Activated naive CD8-positive, alpha-beta T cell treated with anti-CD3 and anti-CD28 coated beads, Interleukin-2, amount 10 ng/mL, durations not matched to agents 7 days and 5 days (primary cell): ENCODE measurements at places on chromosomes 5 and 9. TPM values are rescaled to one million over a fixed set of nuclear protein-coding genes. Genes with fewer than 3 reads are reported as not detected.

GRCh38 chr9:94600715-94601114 is 7.1 kb upstream of the FBP2 start:
- H3K27me3 ChIP-seq: peaks cover 11% of the 10 kb centered on the region
- H3K4me3 ChIP-seq: no peak overlapping the region
- no peak overlapping the region for H3K27ac ChIP-seq
- no peaks in the 10 kb centered on the region for H3K36me3 ChIP-seq
- peaks cover 3% of the 10 kb centered on the region for H3K4me1 ChIP-seq
- DNase-seq: no peak

DNA sequence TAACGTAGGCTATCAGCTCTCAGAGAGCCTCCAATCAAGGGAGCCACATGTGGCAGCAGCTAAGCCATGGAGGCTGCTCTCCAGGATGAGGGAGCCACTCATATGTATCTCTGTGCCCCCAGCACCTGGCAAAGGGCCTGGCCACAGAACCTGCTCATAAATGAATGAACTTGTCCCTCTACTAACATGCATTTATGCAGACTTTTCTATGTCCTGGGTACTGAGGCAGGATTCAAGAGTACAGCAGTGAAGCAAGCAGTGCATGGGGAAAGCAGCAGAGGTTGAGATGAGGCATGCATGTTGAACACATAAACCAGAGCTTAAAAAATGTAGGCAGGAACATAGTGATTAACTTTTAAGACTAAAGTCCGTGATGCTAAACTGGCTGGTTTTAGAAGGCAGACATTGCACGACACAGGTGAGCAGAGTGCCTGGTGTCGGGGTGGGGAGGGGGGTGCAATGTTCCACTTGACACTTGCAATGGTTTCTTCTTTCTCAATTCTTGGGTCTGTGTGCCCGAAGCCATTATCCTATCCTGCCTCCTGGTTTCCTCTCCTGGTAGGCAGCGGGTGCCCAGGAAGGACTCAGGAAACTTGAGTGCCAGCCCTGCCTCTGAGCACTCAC is 142.8 kb upstream of the ALDH1B1 start:
- H3K36me3 ChIP-seq: no peaks in the 10 kb centered on the region
- DNase-seq: no peak
- no peak overlapping the region for H3K4me3 ChIP-seq
- no peak overlapping the region for H3K27ac ChIP-seq

DNA sequence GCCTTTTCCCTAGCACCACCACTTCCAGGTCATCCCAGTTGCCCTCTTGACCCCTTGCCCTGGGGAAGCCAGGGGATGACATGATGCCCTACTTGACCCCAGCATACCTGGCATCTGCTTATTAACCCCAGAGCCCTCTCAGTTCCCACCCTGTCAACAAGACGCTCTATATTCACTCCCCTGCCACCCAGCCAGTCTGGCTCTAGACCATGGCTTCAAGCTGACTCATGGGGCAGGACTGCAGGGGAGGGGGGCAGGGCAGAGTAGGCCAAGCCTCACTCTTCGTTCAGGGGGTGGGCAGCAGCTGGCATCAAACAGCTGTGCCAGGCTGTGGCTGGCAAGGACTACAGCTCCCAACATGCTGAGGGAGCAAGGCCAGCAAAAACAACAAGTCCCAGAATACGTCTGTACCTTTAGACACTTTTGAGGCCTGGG is 5.3 kb downstream of the ATOSB start:
- H3K27ac ChIP-seq: no peak overlapping the region
- DNase-seq: no peak
- peaks cover 43% of the 10 kb centered on the region for H3K4me1 ChIP-seq
- H3K27me3 ChIP-seq: no peaks in the 10 kb centered on the region
- peaks cover 13% of the 10 kb centered on the region for H3K36me3 ChIP-seq
- peak overlapping the region; percentile 80 for H3K4me3 ChIP-seq

GRCh38 chr5:141618030-141618803 is 583 bp downstream of the DIAPH1 start:
- peak overlapping the region; percentile 85 for H3K27ac ChIP-seq
- DNase-seq: no peak
- no peaks in the 10 kb centered on the region for H3K27me3 ChIP-seq
- peaks cover 44% of the 10 kb centered on the region for H3K4me1 ChIP-seq
- H3K36me3 ChIP-seq: peaks cover 27% of the 10 kb centered on the region

DNA sequence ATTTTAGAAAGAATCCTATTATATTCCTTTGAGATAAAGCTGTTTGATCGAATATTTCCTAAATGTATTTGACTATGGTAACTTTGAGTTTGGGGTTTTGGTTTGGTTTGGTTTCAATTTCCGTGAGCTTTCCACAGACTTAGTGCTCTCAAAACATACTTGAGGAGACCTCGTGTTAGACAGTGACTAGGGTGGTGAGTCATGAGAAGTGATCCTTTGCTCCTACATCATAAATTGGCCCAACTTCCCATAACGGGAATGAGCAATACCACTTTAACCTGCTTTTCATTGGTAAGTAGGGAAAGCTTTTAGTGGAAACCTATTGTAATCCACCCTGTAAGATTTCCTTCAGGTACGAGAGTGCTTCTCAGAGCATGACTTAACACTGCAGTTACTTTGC is 3.8 kb upstream of the RASEF start:
- H3K4me1 ChIP-seq: no peaks in the 10 kb centered on the region
- peaks cover 31% of the 10 kb centered on the region for H3K27me3 ChIP-seq
- H3K4me3 ChIP-seq: no peak overlapping the region
- no peaks in the 10 kb centered on the region for H3K36me3 ChIP-seq
- no peak for DNase-seq
- H3K27ac ChIP-seq: no peak overlapping the region

- DNase-seq: no peak
- H3K27me3 ChIP-seq: peaks cover 10% of the 10 kb centered on the region
- no peaks in the 10 kb centered on the region for H3K36me3 ChIP-seq
- no peak overlapping the region for H3K4me3 ChIP-seq
- H3K4me1 ChIP-seq: no peaks in the 10 kb centered on the region
These were observed 208.6 kb downstream of the EPB41L4A start for GRCh38 chr5:112210430-112211005.

GRCh38 chr9:1495282-1496030 is 445.3 kb downstream of the DMRT2 start:
- H3K27me3 ChIP-seq: no peaks in the 10 kb centered on the region
- no peak for DNase-seq
- H3K4me1 ChIP-seq: no peaks in the 10 kb centered on the region

DNA sequence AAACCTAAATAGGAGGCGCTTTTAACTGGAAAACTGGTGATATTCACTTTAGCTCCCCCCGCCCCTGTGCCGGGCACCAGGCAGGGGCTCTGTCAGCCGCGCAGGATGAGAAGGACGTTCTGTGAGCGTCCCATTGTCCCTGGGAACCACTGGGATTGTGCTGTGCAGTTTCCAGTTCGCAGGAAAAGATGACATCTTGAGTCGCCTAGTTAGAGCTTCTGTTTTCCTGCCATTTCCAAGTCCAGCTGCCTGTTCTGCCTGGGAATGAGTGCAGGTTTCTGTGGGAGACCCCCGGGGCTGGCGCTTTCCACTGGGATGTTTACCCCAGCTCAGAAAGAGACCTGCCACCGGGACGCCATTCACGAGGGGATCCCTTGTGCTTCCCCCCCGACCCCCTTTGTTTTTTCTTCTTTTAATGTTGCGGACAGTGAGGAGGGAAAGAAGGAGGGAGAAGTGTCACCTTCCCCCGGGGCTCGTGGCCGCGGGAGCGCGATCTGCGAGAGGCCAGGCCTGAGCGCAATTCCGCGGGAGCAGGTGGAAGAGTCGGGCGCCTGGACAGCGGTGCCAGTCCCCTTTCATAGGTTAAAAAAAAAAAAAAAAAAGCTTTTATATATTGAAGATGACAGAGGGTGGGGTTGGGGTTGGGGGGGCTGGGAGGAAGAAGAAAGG is 121.5 kb downstream of the RMI1 start:
- H3K4me3 ChIP-seq: no peak overlapping the region
- H3K4me1 ChIP-seq: no peaks in the 10 kb centered on the region
- H3K27me3 ChIP-seq: peaks cover 33% of the 10 kb centered on the region
- no peak overlapping the region for H3K27ac ChIP-seq

- no peak for DNase-seq
- no peaks in the 10 kb centered on the region for H3K36me3 ChIP-seq
- no peak overlapping the region for H3K4me3 ChIP-seq
- no peak overlapping the region for H3K27ac ChIP-seq
These were observed 33.8 kb upstream of the PANK3 start for GRCh38 chr5:168612996-168613395.

DNA sequence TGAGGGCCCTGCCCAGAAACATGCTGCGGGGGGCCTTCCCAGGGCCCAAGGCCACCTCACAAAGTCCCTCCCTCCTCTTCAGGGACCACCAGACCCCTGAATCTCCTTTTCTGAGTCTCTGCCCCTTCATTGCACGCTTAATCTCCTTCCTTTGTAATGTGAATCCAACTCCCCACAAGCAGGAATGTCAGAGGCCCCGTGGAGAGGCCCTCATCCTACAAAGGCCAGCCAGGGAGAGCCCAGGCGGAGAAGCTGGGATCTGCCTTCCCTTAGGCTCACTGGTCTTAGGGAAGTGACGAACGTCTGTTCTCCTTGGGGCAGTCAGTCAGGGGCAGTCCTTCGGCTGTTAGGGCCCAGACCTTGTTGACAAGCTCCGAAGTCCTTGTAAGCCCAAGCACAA is 2.3 kb downstream of the SMIM33 start:
- peaks cover 57% of the 10 kb centered on the region for H3K4me1 ChIP-seq
- no peak for DNase-seq
- peaks cover 2% of the 10 kb centered on the region for H3K27me3 ChIP-seq
- peaks cover 12% of the 10 kb centered on the region for H3K36me3 ChIP-seq
- no peak overlapping the region for H3K4me3 ChIP-seq

DNA sequence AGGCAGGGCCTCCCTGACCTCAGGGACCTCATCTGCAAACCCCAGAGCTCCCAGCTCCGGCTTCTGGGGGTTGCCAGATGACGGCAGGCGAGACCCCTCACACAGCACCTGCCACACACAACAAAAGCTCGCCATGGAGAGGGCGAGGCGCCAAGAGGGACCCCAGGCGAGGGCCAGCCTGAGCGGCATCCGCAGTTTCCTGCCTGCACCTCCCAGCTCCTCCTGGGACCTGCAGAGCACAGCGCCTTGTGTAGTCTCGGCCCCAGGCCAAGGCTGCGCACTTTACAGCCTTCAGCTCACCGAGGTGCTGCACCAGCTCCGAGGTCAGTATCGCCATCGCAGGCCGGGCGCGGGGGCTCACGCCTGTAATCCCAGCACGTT is 82.4 kb upstream of the ADAMTS2 start:
- H3K36me3 ChIP-seq: no peaks in the 10 kb centered on the region
- H3K27me3 ChIP-seq: peaks cover 7% of the 10 kb centered on the region
- DNase-seq: no peak
- no peak overlapping the region for H3K4me3 ChIP-seq
- H3K27ac ChIP-seq: no peak overlapping the region

DNA sequence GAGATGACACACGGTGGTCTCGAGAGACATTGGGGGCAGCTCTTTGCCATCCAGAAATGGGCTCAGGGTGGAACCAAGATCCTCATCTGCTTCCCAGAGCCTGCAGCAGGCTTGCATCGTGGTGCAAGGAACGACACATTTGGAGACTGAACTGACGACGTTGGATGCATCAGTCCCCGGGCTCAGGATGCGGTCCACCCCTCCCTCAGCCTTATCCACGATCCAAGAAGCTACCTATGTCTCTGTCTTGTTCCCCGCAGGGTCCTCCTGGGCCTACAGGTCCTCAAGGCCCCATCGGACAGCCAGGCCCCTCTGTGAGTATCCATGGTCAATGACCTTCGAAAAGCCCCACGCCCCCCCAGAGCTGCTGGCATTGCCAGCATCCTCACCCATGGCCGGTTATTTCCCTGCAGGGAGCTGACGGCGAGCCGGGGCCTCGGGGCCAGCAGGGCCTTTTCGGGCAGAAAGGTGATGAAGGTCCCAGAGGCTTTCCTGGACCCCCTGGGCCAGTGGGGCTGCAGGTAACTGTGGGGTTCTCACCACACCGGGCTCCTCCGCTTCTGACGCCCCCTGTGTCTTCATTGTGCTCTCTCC is 69.4 kb upstream of the FCN2 start:
- no peak overlapping the region for H3K27ac ChIP-seq
- no peak for DNase-seq
- no peaks in the 10 kb centered on the region for H3K36me3 ChIP-seq
- H3K4me1 ChIP-seq: no peaks in the 10 kb centered on the region

DNA sequence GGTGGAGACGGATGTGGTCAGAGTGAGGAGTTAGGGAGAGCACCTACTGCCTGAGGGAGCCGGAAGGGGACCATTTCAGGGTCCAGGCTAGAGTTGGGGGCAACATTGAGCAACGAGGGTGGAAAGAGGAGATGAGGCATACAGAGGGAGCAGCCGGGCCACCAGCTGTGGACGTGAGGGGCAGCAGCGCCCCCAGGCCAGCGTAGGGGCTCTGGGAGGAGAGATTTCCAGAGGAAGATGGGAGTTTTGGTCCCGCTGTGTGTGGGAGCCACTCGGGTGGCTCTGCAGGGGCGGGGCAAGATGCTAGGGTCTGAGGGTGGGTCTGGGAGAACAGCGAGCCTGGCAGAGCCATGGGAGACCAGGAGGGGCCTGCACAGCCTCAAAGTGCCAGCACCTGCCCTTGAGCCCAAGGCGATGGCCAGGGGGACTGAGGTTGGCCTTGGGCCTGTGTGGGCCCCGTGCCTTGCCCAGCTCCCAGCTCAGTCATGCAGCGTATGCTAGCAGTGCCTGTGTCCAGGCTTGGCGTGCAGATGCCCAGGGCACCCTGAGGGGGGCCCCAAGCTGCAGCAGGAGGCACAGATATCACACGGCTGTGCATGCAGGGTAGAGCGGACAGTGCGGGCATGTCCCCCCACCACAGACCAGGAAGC is 80.5 kb upstream of the PPP1R26 start:
- H3K36me3 ChIP-seq: no peaks in the 10 kb centered on the region
- no peak overlapping the region for H3K27ac ChIP-seq
- no peak overlapping the region for H3K4me3 ChIP-seq
- no peaks in the 10 kb centered on the region for H3K4me1 ChIP-seq
- H3K27me3 ChIP-seq: no peaks in the 10 kb centered on the region
- no peak for DNase-seq

Gene AIF1L
- 0.34 TPM for total RNA-seq

Gene FBP1
- total RNA-seq: 2.7 TPM

Gene PCDHA10
- not detected for total RNA-seq

Gene SPINK4
- not detected for total RNA-seq

Gene GZMA
- 250 TPM for total RNA-seq

Gene SPATA31C1
- total RNA-seq: not detected

Gene SLC25A2
- 0.99 TPM for total RNA-seq

Gene PCAT7
- not detected for total RNA-seq

Gene ABO
- total RNA-seq: not detected

Gene EGR1
- total RNA-seq: 4.6 TPM

Gene C6
- total RNA-seq: not detected

Gene SLC12A7
- total RNA-seq: 37.5 TPM
